Amniotic epithelial cell (primary cell): ENCODE measurements at places on chromosomes 1 and 21.

DNA sequence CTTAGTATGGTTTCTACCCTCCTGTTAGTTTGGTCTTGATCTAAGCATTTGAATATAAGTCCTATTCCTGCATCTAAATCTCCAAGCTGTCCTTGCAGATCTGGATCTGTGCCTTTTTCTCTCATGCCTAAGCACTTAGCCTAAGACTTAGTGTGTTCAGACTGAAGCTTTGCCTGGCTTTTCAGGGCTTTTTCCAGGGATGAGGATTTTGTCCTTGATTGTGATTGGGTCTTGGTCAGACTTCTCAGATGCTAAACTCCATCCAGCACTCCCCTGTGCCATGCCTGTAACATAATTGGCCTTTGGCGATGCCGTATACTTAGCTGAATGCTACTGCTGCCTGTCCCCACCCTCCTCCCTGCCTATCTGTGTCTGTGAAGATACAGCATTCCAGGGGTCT is 98.1 kb upstream of the NRIP1 start:
- no peak for DNase-seq

DNA sequence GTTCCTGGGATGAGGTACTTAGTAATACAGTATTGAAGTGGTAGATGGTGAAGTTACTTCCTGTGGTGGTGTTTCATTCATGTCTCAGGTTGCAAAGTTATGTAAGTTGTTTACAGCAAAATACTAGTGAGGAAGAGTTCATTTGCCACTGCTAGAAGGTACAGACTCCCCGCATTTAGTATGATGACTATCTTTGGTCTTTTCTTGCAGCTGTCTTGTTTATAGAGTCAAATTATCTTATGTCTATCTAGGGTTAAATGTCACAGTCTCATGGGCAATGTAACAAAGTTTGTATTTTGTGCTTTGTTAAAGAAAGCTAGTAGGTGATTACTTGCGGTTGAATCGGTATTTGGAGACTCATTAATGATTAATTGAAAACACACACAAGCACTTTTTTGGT is 50.2 kb downstream of the LRRC8D start:
- no peak for DNase-seq

DNA sequence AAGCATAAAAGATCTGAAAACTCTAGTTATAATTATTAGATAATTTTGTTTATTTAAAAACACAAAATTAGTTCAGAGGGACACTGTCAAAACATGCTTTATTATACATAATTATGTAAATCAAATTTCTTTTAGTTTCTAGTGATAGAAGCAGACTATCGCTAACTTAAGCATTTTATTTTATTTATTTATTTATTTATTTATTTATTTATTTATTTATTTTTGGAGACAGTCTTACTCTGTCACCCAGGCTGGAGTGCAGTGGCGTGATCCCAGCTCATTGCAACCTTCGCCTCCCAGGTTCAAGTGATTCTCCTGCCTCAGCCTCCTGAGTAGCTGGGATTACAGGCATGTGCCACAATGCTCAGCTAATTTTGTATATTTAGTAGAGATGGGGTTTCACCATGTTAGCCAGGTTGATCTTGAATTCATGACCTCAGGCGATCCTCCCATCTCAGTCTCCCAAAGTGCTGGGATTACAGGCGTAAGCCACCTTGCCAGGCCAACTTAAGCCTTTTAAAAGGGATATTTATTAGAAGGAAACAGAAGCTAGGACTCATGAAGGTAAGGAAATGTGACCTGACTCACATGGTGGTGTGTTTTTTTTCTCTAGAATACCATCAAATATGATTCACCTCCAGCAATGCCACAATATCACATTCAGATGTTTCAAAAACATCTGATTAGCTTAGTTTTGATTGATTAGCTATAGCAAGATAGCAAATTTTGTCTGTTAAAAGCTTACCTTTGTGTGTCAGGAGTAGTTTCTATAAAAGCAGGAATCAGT is 1357.4 kb upstream of the ADGRL4 start:
- peak; percentile 31 for DNase-seq

DNA sequence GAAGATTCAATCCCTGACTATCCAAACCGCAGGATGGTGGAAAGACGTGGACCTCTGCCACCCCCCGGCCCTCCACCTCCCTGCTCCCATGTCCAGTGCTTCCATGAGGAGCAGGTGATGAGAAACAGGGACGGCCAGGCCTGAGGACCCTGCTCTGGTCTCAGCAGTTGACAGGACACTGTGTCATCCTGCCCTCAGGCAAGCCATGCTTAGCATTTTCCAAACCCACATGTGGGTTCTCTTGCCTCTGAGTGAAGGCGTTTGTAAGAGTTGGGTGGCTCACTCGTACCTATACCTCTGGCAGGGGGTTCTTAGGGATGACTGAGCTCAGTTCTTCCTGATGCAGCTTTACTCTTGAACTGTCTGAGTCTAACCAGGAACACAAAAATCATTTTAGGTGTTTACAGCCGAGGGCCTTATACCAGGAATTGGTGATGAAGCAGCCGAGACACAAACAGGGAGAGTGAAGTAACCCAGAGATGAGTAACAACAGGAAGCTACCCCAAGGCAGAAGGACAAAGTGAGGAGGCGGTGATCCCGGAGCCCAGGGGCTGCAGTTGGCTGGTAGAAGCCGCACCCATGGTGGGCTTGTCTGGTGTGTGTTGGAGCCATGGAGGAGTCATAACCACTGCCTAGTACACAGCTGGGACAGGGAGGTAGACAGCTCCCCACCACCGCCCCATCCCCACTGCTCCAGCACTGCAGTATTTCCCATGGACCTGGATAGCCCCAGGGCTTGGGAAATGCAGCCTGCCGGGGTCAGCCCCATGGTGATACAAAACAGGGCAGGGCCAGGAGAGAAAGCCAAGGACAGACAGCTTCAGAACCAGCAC is 21.4 kb downstream of the MYBPH start:
- DNase-seq: peak; percentile 83

GRCh38 chr1:42838482-42839190 is 7.8 kb upstream of the ZNF691 start:
- no peak for DNase-seq

DNA sequence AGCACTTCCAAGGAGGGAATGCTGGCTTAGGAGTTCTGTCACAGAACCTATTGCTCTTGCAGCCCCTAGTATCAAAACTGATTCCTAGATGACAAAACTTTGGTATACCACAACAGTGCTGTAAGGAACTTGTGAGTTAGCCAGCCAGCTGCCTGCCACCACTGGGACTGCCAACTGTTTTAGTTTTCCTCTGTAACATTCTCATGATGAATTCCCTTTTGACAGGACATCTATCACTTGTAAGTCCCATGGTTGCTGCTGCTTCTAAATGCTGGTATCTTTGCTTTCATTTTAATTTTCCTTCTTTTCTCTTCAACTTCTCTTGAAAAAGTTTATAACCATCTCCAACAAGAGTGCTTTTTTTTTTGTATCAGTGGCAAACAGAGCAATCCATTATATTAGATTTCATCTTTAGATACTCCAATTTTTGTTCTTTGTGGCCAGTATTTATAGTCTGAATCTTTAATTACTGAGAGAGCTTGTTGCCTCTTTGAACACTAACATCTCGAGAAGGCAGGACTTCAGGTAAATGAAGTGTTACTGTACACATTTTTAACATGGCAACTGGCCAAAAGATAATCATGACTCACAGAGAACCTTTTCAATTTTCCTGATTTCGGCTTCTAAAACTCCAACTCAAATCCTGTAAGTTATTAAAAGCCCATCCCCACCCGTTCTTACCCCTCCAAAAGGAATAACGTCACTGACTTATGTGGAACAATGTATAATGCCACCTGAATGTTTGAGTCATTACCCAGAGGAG is 19.8 kb downstream of the DBT start:
- DNase-seq: peak; percentile 12

DNA sequence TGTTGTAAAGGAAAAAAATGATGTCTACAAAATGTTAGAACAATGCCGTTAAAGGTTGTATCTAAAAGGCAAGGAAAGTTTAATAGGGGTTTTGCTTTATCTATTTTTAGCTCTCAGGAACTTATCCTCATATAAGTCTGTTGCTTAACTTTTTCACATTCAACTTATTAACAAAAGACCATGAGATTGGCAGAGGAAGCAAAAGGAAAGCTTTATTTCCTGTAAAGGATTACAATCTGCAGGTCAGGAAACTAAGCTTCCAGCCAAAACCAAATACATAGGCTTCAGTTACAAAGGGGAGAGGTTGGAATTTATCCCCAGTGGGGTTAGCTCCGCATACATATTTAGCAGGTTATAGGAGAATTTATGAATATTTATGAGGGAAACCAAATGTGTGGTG is 58.7 kb upstream of the KIAA1614 start:
- DNase-seq: no peak

DNA sequence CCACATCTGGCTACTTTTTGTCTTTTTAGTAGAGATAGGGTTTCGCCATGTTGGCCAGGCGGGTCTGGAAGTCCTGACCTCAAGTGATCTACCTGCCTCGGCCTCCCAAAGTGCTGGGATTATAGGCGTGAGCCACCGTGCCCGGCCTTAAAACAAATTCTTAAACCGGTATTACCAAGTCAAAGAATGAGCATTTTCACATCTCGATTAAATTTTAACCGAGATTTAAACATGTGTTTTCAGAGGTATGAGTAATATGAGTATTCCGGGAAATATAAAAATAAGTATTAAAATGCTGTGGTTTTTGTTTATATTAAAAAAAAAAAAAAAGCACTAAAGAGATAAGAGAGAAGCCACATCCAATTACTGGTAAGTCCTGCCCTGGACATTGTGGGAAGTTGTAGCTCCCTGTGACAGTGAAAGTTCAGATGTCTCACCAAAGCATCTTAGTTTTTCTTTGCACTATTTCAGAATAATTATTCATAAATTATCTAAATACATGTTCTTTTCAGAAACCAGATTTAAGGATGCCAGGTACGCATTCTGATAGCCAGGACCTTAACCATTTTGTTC is 24.9 kb downstream of the ZNF281 start:
- DNase-seq: peak; percentile 39

- DNase-seq: no peak
Observed at GRCh38 chr1:32946413-32946812, 18.2 kb downstream of the RNF19B start.

- DNase-seq: no peak
Observed at GRCh38 chr1:34087986-34088385, 77.0 kb downstream of the CSMD2 start.

DNA sequence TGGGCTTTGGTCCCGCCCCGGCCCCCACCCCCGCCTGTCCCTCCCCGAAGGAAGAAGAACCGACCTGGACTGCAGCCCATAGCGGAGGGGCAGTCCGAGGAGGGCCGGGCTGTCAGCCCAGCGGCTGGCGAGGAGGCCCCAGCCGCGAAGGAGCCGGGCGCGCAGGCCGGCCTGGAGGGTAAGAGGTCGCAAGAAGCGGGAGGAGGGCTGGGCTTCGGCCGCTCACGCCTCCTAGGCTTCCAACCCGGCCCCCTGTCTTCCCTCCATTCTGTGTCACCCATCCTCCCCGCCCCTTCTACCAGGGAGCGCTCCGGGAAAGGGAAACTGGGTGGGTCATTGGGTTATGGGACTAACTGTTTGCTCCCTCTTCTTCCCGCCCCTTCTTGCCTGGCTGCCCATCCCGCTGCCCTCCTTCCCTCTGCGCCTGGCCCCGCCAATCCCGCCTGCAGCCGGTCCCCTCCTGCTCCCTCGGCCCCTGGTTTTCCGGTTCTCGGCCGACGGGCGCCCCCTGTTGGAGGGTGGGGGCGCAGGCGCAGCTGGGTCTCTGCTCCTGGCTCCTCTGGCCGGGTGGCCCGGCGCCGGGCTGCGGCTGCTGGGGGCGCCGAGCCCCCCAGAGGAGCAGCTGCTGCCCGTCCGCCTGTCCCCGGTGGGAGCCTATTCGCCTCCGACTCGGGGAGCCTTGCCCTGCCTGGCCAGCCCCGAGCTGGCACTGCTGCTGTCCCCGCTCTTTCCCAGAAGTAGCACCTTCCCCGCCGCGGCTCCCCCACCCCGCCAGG is 2.4 kb downstream of the RUSC1 start:
- DNase-seq: peak; percentile 97

DNA sequence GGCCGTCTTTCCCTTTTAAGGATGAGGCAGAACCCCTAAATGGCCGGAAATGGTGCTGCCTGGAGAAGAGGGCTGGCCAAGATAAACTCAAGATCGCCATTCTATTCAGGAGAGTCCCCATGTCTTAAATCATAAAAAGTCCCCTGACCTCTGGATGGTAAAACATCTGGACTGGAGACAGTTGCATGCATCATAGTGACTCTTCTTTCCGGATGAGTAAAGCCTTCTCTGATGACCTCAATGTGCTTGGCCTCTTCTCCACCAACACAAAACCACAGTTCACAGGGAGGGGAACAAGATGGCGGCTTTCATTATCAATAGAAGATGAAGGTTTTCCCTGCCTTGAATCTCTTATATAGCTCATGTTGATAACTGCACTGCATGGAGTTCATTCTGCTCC is 27.5 kb upstream of the H6PD start:
- peak; percentile 66 for DNase-seq

DNA sequence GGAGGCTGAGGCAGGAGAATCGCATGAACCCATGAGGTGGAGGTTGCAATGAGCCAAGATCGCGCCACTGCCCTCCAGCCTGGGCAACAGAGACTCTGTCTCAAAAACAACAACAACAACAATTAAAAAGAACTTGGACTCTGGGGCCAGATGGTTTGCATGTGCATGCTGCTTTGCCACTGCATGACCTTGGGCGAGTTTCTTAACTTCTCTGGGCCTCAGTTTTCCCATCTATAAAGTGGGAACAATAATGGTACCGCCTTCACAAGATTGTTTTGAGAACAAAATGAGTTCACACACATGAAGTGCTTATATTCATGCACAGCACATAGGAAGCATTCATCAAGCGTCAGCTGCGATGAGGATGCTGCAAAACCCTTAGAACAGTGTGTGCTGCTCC is 74.6 kb downstream of the MAN1C1 start:
- no peak for DNase-seq

GRCh38 chr21:17979763-17980162 is 160.6 kb upstream of the C21orf91 start:
- no peak for DNase-seq

DNA sequence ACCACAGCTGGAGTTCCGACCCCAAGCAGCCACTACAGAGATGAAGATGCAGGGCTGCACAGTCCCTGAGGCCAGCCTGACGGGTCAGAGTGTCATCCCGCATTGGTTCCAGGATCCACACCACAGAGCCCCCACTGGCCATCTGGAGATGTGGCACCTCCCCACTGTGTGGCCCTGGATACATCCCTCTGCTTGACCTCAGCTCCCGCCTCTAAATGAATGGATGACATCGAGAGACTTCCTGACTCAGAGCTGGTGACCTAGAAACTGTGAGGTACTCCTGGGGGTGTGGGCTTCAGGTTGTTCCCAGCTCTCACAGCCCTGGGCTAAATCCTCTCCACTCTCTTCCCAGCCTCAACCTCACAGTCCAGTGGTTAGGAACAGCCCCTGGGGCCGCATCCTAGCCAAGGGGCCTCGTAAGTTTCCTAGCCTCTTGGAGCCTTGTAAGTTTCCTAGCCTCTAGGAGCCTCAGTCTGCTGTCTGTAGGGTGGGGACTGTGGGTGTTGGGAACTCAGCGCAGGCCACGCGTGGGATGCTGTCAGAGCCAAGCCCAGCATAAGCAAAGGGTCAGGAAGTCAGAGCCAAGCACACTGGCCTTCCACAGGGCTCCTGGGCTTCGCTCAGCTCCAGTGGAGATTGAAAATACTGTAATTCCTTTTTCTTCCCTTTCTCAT is 87.5 kb upstream of the RUNX3 start:
- DNase-seq: peak; percentile 56

- DNase-seq: no peak
Observed at GRCh38 chr1:97396463-97396862, 524.4 kb downstream of the DPYD start.
